ENCODE measurements at places on chromosomes 5 and 9.

- no peak for DNase-seq
These were observed 1.7 kb downstream of the PTGDS start for GRCh38 chr9:136978865-136979544.

- peak; percentile 68 for DNase-seq
These were observed at the start of gene PCDHB10 for GRCh38 chr5:141192110-141192725. Gene PCDHB10 (plus strand): TSS chr5:141192353. CDS start chr5:141192553, 200 bp downstream.

DNA sequence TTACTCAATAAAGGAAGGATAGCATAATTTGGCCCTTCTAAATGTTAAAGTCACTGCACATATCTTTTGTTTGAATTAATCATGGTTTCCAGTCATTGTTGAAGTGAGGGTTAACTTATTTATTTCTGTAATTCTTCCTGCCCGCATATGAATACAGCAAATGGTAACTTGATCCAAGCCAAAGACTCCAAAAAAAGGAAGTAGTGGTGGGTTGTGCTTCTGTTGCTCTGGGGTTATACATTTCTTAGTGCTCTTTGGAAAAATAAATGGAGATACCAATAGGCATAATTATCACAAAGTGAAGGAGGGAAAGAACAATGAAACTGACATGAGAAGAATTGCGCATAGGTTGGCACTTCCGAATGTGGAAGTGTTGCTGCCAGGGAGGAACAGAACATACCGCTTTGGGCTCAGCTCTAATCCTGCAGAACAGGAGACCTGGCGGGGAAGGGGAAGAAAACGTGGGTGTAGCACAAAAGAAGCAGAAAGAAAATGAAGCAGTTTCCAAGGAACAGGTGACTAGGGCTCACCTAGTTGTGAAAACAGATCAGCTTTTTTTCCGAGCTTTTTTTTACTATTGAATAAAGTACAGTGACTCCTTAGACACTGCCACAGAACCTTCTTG is 69.7 kb upstream of the TAF11L2 start:
- DNase-seq: no peak

DNA sequence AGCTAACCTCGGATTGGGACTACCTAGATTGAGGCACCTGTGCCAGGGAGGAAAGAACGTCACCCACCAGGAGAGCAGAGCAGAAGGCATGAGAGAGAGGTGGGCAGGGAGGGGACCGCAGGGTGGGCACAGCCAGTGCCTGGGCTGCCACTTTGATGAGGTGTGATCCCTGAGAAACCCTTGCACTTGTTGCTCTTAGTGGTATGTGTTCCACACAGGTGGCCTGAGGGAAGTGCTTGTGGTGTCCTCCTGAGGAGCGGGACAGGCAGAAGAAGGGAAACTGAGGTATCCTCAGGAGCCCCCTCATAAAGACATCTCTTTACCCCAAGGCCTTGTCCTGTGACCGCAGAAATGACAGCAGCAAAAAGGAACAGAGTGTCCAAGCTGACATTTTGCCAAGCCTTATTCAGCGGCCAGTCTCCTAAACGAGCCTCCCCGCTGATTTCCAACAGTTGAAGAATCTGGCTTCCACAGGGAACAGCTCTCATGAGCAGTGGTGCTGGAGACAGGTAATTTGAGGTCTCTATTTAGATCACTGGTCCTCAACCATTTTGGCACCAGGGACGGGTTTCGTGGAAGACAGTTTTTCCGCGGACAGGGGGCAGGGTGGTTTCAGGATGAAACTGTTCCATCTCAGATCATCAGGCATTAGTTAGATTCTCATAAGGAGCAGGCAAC is 82.4 kb downstream of the FOXD1 start:
- peak; percentile 34 for DNase-seq

DNA sequence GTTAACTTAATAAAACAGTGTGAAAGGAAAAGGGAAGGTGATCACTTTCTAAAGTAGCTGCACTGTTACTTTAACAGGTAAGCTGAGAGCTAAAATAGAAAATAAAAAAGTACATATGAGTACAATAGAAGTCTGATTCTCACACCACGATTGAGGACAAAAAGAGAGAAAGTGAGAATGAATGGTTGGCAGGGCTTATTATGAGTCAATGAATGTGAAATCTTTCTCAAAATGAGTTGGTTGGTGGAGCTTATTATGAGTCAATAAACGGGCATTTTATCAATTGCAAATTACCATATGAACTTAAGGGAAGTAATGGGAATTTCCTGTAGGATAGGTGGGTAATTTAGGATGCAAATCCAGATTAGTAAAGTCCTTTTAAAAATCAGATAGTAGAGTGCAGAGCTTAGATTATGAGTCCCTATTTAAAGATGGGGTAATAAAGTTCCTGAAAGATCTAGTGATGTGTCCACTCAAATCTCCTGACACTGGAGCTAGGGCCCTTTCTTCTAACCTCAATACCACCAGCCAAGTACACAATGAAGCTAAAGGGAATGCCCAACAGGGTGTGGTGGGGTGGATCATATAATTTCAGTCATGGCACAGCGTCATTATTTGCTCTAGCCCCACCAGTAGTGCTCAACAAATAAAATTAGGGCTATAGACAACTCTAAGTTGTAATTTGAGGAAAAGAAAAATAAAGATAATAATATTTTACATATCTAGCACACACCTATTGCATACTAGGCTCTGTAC is 21.1 kb upstream of the TLR4 start:
- DNase-seq: no peak

DNA sequence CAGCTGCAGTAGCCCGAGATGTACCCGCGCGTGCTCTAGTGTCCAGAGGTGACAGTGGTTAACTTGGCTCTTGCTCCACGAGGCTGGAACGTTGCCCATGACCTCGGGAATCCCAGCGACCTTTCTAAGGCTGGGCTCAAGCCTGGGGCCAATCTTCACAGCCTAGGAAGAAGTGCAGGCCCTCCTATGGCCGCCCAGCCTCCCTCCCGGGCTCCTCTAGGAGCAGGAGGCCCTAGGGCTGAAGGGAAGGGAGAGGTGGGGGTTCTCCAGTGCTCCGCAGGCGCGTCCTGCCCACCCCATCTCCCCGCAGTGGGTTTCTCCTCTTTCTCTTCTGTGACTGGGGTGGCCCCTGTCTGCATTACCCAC is 13.3 kb downstream of the NR2F1 start:
- DNase-seq: no peak

- no peak for DNase-seq
These were observed 250.2 kb upstream of the RFX3 start for GRCh38 chr9:3775968-3776367.

GRCh38 chr5:115100319-115100955 is 69.3 kb downstream of the TRIM36 start:
- DNase-seq: no peak

GRCh38 chr5:80793354-80793753 is 138.6 kb upstream of the DHFR start:
- no peak for DNase-seq

GRCh38 chr9:7172154-7173115 is 414.7 kb downstream of the KDM4C start:
- no peak for DNase-seq

DNA sequence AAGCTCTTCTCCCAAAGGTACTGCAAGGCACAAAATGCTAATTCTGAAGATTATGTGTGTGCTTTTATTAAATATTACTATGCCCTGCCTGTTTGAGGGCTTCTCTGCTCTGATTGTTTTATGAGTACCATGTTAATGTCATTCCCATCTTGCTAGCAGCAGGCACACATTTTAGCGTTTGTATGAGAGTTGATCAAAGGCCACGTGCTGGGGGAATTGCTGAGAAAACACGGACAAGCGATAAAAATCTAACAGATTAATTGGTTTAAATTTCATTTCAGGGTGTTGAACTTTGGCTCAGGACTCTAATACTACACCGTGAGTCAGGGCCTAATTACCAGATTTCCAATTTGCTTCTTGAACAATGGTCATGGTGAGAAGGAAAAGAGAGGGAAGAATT is 298.4 kb downstream of the EBF1 start:
- no peak for DNase-seq

GRCh38 chr9:128553728-128554127 is 1.3 kb downstream of the SPTAN1 start:
- DNase-seq: no peak

All from iPS-NIHi11 (cell line).